ENCODE measurements at places on chromosomes 3 and 15.

- no peaks in the 10 kb centered on the region for H3K4me1 ChIP-seq
- H3K27ac ChIP-seq = no peak overlapping the region
- no peaks in the 10 kb centered on the region for H3K27me3 ChIP-seq
- no peak overlapping the region for H3K4me3 ChIP-seq
- DNase-seq = no peak
- no peaks in the 10 kb centered on the region for H3K36me3 ChIP-seq
Observed at GRCh38 chr3:21256932-21257331, 494.1 kb downstream of the ZNF385D start.

DNA sequence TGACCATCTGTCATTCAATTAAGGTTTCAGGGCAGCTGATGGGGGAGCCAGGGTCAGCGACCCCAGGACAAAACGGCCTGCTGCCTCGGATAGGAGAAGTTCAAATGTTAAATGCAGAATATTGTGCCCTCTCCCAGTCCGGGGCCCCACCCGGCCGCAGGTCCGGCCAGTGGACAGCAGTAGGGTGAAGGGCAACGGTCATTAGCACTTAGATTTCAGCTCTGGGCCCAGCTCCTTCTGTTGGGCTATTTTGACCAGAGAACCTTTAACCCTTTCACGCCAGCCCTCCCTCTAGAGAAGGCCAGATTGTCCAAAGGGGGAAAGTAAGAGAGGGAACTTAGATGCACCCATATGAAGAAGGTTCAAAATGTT, 16.1 kb upstream of the ONECUT1 start:
- no peaks in the 10 kb centered on the region for H3K36me3 ChIP-seq
- H3K4me3 ChIP-seq = no peak overlapping the region
- H3K4me1 ChIP-seq = peaks cover 7% of the 10 kb centered on the region

- H3K36me3 ChIP-seq = no peaks in the 10 kb centered on the region
- no peak overlapping the region for H3K27ac ChIP-seq
- no peak overlapping the region for H3K4me3 ChIP-seq
Observed at GRCh38 chr3:45135959-45136358, 10.2 kb downstream of the CDCP1 start.

DNA sequence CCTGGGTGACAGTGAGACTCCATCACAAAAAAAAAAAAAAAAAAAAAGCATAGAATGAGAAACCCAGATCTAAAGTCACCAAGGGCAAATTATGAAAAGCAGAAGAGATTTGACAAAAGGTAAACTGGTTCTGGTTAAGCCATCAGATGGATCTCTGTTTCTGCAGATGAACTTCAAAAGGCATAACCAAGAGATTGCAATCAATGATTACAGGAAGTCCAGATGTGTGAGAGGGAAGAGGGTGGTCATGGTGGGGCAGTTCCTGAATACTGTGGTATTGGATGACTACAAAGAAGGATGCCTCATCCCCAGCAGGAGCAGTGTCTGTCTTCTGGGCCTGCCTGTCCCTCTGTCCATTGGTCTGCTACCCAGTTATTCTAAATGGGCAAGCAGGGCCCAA, 3.8 kb downstream of the P4HTM start:
- DNase-seq = no peak
- no peaks in the 10 kb centered on the region for H3K27me3 ChIP-seq
- H3K36me3 ChIP-seq = no peaks in the 10 kb centered on the region

DNA sequence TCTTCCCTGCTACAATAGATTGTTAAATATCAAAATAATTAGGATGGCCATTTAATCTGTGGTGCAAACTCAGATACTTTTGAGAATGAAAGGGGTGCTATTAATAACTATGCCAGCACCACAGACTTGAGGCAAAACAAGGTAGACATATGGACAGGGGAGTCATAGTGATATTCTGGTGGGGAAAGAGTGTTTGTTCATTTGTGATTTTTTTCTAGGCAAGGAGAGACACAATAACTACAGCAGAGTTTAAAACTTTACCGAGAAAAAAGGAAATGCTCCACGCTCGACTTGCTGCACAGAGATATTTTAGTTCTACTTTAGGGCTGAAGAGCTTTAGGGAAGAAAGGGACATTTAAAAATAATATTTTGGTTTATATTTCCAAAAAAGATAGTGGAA, 611.2 kb upstream of the GRM7 start:
- no peak overlapping the region for H3K4me3 ChIP-seq
- no peaks in the 10 kb centered on the region for H3K36me3 ChIP-seq
- H3K4me1 ChIP-seq = no peaks in the 10 kb centered on the region
- no peaks in the 10 kb centered on the region for H3K27me3 ChIP-seq

DNA sequence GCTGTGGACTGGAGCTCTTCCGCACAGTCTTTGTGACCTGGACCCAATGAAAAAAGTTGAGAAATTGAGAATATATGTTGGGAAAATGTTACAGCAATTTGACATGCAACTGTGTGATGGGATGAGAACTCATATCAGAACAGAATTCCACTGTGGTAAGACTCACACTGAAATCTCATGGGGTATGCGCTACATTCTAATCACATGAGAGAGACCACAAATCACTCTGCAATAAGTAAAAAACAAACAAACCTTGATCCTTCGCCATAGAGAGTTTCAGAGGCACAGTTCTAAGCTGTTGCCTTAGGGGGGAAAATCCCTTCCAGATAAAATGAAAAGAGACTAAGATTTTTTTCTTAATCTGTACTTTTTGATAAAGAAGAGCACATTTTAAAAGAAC, 37.3 kb downstream of the LMCD1 start:
- H3K27ac ChIP-seq = no peak overlapping the region
- H3K4me3 ChIP-seq = no peak overlapping the region
- no peaks in the 10 kb centered on the region for H3K27me3 ChIP-seq
- H3K36me3 ChIP-seq = no peaks in the 10 kb centered on the region

Data from ovary (tissue), 10 donors.